ENCODE measurements at places on chromosomes 6 and 20. TPM values are rescaled to one million over a fixed set of nuclear protein-coding genes. Genes with fewer than 3 reads are reported as not detected.

The RHAG gene
- total RNA-seq = not detected

The SCRT2 gene
- total RNA-seq = not detected

The PPIL6 gene
- total RNA-seq = 2.5 TPM

The DDO gene
- total RNA-seq = 0.23 TPM

The MMP24 gene
- under 0.01 TPM for total RNA-seq
